ENCODE measurements at places on chromosomes 13 and 19.

DNA sequence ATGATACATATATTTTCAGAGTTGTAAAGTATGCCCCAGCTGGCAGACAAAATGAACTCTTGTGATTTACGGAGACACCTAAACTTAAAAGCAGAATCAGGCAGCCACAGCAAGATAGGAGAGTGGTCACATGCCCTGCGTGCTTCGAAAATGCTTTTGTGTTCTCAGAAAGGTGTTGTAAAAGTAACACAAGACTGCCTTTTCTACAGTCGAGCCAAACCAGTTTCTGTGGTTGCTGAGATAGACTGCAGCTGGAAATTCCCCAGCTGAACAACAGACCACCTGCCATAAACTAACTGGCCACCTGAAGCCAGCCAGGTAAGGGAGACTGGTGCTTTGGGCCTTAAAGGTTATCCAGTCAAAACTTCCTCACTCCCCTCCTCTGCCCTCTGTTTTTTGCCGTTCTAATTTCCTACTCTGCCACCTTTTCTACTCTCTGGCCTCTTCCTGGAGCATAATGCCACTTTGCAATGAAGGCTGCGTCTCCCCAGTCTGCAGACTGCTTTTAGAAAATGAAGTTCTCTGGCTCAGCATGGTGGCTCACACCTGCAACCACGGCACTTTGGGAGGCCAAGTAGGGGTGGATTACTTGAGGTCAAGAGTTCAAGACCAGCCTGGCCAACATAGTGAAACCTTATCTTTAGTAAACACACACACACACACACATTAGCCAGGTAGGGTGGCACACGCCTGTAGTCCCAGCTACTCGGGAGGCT is 381.2 kb upstream of the SLITRK1 start:
- no peak for DNase-seq

- DNase-seq: no peak
Measured at GRCh38 chr13:22223411-22223810, 552.5 kb downstream of the FGF9 start.

- DNase-seq: peak; percentile 96
Measured at GRCh38 chr13:99386911-99387788, 80.0 kb upstream of the GPR183 start.

DNA sequence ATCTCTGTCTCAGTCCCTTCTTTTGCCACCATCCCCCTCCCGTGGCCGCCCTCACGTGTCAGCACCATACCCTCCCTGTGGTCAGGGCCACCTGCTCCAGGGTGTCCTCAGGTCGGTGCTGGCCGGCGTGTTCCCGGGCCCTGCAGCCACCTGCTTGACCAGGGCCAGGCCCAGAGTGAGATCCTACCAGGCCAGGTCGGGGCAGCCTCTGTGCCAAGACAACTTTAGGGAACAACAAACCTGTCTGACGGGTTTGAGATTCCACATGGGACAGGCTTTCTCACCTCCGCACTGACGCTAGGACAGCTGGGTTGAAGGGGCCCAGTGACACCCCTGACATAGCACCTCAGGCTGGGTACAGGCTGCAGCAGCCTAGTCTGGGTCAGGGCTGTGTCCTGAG is 7.5 kb upstream of the SBNO2 start:
- no peak for DNase-seq

DNA sequence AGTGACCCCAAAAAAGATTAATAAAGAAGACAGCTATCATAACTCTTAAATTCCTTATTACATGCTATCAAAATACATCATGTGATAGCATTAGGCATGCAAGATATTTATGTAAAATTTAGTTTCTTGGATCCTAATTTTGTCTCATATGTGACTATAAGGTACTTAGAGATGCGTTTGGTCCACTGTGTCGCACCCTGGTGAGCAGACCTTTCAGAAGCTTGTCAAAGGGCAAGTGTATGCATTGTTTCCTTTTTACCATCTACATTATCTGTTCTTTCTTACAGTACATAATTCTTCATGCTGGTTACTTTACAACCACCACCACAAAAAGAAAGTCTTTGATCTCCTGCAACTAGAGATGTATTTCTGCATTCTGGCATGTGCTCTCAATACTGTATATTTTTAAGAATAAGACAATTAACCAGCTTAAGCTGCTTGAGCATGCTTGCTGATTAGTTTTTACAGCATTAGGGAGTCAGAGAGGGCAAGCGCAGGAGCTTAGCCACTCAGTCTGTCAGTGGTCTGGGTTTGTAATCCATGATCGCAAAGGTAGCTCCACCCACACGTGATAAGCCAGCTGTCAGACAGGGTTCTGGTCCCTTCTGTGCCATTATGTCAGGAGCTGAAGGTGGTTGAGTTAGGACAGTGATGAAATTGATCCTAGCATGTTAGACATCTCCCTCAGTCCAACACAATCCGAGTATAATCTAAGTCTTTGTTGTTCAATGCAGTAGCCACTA is 500.9 kb downstream of the MYO16 start:
- no peak for DNase-seq

- DNase-seq: no peak
Measured at GRCh38 chr19:50478901-50479715, 2.5 kb upstream of the GARIN5A start.

DNA sequence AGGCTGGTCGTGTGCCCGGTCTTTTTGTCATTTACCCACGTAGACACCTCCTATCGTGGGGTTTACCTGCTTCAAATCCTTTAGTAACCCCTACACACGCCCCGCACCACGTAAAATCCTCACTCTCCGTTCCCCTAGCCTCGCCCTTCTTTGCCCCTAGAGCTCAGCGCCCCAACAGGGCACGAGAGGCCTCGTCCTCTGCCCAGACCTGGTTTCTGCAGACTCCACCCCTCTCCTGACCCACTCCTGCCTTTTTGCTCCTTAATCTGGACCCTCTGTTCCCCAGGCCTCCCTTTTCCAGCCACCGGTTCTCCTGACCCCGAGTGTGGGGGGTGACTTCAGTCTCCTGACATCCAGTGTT is 412 bp downstream of the ZNF528 start:
- DNase-seq: no peak

- DNase-seq: no peak
Measured at GRCh38 chr13:54216221-54216620, 1187.6 kb downstream of the OLFM4 start.

- no peak for DNase-seq
Measured at GRCh38 chr13:42409075-42409474, 137.1 kb downstream of the AKAP11 start.
